ENCODE measurements at places on chromosomes 7 and 10. TPM values are rescaled to one million over a fixed set of nuclear protein-coding genes. Genes with fewer than 3 reads are reported as not detected.

DNA sequence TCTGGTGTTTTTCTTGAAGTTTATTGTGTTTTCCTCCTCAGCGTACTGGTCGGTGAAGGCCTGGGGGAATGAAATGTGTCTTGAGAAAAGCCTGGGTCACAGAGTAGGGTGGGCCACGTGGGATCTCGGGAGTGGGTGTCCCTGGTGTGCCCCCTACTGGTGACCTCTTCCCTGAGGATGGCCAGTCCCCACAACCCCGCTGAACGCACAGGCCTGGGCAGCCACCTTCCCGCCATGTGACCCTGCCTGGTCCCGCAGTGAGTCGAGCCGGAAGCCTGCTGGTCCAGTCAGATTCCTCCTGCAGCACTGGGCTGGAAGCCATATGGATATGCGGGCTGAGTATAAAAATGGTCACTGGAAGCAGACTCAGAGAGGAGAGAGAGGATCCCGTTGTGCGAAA, 52.9 kb upstream of the GNA12 start:
- no peak for DNase-seq

Gene FRMPD2
- not detected for total RNA-seq

DNA sequence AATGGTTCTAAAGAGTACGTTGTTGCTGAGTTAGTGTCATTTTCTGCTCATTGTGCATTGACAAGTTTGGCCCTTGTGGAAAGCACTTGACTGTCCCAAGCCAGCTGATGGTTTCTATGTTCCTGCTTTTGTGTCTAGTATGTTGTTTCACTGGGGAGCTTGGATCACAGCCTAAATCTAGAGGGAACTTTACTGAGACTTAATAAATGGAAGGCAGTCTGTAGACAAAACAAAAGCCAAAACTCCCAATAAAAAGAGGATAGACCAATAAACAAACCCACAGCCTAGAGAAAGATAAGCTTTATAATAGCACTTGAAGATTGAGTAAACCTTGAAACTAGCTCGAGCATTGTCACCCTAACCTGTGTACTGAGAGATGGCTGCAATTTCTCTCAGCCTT, 196.8 kb downstream of the ADRA2A start:
- no peak for DNase-seq

Gene TMEM236
- under 0.01 TPM for total RNA-seq

DNA sequence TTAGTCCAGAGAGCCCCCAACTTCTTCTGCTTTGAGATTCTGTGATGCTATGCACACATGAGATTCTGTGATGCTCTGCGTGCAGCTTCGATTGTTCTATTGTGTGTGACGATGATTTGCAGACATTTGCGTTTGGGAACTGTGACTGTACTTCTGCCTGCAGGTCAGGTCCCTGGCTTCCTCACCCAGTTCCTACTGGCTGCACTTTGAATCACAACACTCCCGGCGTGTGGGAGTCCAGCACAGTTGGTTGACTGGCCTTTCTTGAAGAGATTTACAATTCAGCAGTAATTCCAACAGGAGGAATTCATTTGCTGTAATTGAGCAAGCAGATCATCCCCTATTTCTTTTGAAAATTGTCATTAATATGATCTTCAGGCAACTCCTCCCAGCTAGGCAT, 252.2 kb upstream of the YAE1 start:
- DNase-seq: no peak

DNA sequence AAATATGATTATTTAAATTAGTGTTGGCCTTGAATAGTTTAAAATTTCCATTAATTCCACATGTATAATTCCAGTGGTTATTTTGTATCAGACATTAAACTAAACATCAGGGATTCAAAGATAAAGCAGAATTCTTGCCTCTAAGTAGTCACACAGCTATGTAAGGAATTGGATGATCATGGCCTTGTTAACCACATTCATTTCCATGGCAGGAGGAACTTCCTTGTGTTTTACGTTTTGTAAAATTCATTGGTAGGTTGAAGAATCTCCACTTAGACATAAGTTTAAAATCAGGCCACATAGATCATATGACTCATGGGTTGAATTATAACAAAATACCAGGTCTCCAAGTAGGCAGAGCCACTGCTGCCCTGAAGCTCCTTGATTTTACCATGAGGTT, 289.7 kb downstream of the PLXDC2 start:
- no peak for DNase-seq

- DNase-seq: no peak
These were observed 1042.0 kb downstream of the GRM8 start for GRCh38 chr7:126210707-126211106.

Gene WDFY4
- total RNA-seq: 35.5 TPM

DNA sequence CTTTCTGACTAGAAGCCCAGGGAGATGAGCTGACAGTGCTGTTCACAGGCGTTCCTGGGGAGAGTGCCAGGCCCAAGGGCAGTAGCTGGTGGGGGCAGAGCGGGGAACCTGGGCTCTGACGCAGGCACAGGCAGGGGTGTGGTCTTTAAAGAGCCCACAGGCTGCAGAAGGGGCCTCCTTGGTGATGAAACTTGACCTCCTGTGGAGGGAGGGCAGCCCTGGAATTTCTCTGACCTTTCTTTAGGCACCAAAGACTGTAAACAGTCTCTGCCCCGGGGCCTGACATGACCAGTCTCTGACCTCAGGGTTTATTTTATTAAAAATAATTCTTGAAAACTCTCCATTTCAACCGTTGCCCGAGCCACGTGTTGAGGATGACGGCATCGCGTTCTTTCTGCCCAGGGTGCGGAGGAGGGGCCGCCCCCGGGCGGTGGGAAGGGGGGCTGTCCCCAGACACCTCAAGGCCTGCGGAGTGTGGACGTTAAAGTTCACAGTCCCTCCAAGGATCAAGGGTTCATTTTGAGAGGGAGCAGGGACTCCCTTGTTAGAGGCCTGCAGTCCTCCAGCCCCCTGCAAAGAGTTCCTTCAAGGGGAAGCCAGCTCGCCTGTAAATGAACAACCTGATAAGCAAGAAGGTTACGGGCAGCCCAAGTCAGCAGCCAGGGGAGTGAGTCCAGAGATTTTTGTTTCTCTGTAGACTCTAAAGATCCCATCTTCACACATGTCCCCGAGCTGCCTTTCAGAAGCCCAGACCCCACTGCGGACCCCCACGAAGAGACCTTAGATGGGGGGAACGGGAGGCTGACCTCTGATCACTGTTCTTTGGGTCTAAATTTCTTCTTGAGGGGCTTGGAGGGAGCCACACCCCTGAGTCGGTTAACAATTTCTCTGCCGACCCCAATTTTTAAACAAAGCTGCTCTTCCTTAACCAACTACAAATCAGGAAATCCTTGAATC, 128.9 kb downstream of the VIPR2 start:
- DNase-seq: no peak

Gene FOXP2
- under 0.01 TPM for total RNA-seq

Gene CALHM3
- 0.27 TPM for total RNA-seq

Gene C10orf90
- not detected for total RNA-seq

DNA sequence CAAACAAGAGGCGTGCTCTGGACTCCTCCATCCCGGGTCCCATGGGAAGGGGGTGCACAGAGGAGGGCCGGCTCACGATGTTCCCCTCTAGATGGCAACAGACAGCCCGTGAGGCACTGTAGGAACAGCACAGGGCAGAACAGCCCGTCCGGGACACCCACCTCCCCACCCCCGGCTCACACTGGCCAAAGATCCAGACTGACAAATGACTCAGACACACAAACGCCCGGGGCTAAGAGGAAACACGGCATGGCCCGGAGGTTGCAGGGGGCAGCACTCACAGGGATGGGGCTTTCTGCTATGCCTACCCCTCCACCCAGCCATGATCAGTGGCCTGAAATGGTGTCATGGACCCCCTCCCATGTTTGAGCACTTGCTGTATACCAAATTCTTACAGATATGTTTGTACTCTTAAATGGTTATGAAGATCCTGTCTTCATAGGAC, 4.9 kb upstream of the ELN start:
- DNase-seq: peak; percentile 54

- no peak for DNase-seq
These were observed 98.7 kb downstream of the CALCR start for GRCh38 chr7:93475811-93476210.

- no peak for DNase-seq
These were observed 38.3 kb downstream of the AKR1B1 start for GRCh38 chr7:134420424-134421125.

Data from hematopoietic multipotent progenitor cell (in vitro differentiated cells).